ENCODE measurements at places on chromosomes 6 and 20.

GRCh38 chr6:166312832-166313231 is 4.6 kb upstream of the PRR18 start:
- no peak for DNase-seq

DNA sequence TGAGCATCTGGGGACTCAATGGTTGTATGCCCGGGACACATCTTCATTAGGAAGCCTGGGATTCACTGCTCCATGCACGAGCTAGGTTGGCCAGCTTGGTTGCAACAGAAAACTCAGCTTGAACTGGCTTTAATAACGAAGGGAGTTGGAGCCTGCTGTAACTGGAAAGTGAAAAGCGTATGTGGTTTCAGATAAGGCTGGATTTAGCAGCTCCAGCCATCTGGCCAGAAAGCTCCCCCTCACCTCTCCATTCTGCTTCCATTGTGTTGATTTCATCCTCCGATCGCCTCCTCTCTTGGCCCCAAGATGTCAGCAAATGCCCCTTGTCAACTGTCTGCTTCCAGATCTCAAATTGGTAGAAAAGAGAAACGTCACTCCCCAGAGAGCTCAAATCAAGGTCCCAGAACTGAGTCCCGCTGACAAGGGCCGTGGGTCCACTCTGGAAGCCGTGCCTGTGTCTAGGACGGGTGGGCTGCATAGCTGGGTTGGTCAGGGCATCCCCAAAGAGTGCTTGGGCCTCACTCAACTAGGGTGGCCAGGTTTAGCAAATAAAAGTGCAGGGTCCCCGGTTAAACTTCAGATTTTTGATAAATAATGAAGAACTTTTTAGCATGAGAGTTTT is 117.0 kb upstream of the PMEPA1 start:
- no peak for DNase-seq

GRCh38 chr20:63309261-63310071 is 16.5 kb downstream of the COL20A1 start:
- DNase-seq, result no peak

DNA sequence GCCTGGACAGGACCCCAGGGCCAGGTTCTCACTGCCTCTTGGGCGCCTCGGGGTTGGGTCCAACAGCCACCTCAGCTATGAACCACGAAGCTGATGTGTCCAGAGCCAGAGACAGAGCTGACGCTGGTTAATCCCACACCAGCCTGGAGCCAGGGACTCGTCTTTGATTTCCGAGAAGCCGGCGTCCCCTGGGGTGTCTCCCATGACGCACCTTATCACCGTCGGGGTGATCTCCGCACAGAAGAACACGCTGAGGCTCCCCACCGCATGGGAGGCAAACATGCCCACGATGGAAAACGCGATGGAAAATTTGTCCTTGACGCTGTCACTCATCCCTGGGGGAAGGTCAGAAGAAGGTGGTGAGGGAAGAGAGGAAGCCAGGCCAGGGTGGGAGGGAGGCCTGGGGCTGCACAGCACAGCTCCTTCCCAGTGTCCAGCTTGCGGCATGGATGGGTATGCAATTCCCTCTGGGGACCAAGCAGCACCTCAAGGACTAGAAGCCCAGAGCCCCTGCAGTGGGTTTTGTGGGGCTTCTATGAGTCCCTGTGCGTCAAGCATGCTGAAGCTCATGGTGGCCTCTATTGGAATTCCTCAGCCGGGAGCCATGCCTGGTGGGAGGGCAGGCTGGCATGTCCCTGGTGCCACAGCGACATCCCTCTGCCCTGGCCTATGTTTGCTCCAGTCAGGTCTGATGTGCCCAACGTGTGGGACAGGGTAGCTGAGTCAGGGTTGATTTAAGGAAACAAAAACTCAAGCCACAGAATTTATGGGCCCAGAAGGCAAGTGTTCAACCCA is 25.1 kb downstream of the PSMG4 start:
- DNase-seq, result no peak

- DNase-seq, result no peak
Measured at GRCh38 chr6:137104926-137105325, 60.2 kb upstream of the IL20RA start.

DNA sequence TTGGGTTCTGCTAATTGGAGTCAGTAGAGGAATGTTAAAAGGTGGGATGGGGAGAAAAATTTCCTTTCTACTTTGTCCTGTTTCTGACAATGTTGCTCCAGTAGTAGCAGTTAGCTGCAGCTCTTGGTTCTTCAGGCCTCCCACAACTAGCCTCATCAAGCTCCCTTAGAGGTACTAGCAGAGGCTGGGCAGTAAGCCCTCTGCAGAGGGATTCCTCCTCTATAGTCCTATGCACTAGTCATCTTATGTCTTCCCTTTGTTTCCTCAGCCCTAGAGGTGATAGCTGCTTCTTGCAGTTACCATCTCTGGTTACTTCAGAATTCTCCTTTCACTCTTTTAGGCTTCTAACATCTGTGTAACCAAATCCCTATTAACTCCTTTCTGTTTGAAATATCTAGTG is 99.8 kb downstream of the FILIP1 start:
- DNase-seq, result no peak

DNA sequence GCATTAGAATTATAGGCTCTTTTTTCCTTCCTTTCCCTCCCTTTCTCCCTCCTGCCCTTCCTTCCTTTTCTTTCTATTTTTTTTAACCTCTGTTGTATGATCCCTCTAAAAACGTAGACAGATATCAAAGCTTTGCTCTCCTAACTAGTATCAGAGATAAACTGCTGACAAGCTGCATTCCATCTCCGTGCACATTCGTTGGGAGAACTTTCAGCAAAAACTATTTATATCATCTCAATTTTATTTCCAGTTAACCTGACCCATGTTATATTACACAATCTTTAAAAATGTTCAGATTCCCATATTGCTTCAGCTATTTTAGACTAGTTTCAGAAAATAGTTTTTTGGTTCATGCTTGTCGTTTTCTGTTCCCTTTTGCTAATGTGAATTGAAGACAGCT is 47.3 kb downstream of the RNF217 start:
- DNase-seq, result no peak

- no peak for DNase-seq
Measured at GRCh38 chr6:127391094-127391953, 47.9 kb upstream of the ECHDC1 start.

GRCh38 chr6:144150710-144151657 is 667 bp downstream of the STX11 start:
- no peak for DNase-seq

GRCh38 chr20:17896771-17897369 is 71.7 kb downstream of the SNX5 start:
- no peak for DNase-seq

DNA sequence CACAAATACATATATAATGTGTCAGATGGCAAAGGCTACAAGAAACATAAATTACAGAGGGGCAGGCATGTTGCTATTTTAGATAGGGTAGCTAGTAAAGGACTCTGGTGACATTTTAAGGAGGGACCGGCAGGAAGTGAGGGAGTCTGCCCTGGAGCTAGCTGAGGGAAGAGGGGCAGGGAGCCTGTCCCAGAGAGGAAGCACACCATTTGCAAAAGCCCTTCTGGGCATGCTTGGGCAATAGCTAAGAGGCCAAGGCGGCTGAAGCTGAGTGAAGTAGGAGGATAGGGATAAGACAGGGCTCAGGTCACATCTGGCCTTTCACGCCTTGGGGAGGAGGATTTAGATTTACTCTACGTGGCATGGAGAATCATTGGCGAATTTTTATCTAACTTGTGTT is 96.2 kb downstream of the RTN4IP1 start:
- DNase-seq, result no peak
